ENCODE measurements at places on chromosomes 13 and 19. TPM values are rescaled to one million over a fixed set of nuclear protein-coding genes. Genes with fewer than 3 reads are reported as not detected.

DNA sequence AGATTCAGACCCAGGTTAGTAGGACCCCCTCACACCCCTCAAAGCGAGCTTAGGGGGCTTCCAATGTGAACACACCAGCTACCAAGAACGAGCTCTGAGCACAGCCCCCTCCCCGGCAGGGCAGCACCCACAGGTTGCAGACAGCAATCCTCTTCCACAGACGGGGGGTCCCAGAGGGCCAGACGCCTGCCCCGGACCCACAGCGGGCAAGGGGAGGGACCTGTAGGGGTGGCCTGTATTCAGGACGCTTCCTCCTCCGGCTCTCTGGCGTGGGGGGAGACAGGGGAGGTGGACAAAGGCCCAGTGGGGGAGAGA, 4.8 kb downstream of the TTYH1 start:
- DNase-seq, result no peak

- DNase-seq, result no peak
These were observed 752.7 kb upstream of the GPC6 start for GRCh38 chr13:92473765-92474475.

DNA sequence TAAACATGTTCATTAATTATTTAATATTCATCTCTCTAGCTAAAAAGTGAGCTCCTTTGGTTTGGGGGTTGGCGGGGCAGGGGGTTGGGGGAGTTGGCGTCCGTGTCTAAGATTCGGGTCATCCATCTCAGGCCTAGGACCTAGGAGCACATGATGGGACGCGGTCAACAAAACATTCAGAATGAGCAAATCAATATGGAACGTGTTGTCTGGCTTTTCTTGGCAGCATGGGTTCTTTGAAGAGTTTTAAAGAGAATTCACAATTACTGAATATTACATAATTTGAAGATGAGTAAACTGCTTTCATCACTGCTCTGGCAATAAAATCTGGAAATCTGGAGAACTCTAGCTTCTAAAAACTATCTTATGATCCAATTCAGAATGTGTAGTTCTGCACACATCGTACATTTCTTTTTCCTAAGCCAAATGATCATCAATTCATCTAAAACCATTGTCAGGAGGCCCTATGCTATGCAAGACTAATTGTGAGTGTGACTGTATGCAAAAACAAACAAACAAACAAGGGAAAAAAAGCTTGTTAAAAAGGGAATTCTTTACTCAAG, 5.4 kb upstream of the ARGLU1 start:
- peak; percentile 89 for DNase-seq

DNA sequence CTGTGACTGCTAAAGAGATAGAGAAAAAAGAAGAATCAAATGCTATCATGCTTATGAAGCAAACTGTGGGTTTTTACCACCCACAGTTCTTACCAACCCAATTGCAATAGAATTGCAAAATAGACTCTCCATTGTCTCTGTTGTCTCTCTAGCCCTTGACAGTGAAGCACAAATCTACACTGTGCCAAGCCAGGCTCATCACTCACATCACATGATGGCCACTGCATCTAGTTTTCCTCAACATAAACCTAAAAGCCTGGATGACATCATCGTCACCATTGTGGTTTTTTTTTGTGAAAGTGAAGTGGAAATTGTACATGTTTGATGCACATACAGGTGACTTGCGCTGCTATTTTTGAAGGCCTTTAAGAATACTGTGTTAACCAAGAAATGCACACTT, 56.1 kb downstream of the KL start:
- peak; percentile 7 for DNase-seq

DNA sequence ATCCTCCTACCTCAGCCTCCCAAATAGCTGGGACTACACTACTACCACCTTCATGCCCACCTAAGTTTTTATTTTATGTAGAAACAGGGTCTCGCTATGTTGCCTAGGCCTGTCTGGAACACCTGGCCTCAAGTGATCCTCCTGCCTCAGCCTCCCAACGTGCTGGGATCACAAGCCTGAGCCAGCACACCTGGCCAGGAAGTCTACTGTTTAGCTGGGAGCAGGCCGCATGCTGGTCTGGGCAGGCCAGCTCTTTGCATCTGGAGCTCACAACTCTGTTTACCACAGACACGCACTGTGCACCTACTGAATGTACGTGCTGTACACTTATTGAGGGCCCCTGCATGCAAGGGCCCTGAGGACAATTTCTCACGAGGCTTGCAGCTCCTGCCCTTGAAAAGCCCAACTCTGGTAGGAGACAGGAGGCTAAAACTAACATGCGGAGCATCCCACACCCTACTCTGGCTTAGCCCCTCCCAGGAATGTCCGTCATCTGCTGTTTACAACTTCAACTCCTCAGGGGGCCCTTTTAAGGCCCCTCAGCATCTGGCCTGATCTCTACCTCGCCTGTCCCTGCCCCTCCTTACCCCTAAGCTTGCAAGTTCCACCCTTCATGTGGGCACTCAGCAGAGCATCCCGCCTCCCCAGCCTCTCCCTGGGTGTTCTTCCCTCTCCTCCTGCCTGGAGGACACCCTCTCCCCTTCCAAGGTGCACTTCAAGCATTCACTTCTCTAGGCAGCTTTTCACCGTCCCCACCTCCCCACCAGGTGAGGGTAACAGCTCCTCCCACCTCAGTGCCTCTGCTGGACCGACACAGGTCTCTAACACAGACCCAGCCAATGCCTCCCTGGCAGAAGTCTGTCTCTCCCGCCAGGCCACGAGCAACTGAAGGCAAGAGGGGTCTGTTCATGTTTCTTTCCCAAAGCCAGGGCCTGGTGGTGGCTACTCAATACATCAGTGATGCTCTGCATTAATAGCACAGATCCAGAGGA, 114.2 kb upstream of the UQCRFS1 start:
- no peak for DNase-seq

Gene PRKCG
- total RNA-seq, result not detected

GRCh38 chr13:91381371-91381770, 17.1 kb upstream of the GPC5 start:
- peak; percentile 18 for DNase-seq

DNA sequence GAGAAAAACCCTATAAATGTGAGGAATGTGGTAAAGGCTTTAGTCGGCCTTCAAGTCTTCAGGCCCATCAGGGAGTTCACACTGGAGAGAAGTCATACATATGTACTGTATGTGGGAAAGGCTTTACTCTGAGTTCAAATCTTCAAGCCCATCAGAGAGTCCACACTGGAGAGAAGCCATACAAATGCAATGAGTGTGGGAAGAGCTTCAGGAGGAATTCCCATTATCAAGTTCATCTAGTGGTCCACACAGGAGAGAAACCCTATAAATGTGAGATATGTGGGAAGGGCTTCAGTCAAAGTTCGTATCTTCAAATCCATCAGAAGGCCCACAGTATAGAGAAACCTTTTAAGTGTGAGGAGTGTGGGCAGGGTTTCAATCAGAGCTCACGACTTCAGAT, 11.7 kb downstream of the ZNF226 start:
- DNase-seq, result no peak

Gene GGN
- 1.8 TPM for total RNA-seq

- no peak for DNase-seq
These were observed 13.7 kb downstream of the SMIM24 start for GRCh38 chr19:3466635-3467034.

- DNase-seq, result no peak
These were observed 23.7 kb downstream of the SH3GL1 start for GRCh38 chr19:4376671-4376990.

Gene BTBD2
- 69.5 TPM for total RNA-seq

Measured in GM23248 (cell line).